ENCODE measurements at places on chromosomes 5 and 9. TPM values are rescaled to one million over a fixed set of nuclear protein-coding genes. Genes with fewer than 3 reads are reported as not detected.
A peak's percentile ranks its signal among the peaks of the same experiment; 100 is the strongest.

DNA sequence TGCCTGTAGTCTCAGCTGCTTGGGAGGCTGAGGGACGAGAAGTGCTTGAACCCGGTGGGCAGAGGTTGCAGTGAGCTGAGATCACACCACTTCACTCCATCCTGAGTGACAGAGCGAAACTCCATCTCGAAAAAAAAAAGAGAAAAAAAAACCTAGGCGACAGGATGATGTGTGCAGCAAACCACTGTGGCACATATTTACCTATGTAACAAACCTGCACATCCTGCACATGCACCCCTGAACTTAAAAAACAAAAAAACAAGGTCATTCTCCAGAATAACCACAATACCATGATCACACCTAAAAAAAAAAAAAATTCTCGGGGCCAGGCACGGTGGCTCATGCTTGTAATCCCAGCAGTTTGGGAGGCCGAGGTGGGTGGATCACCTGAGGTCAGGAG is 7.5 kb upstream of the DOLPP1 start:
- DNase-seq: no peak

DNA sequence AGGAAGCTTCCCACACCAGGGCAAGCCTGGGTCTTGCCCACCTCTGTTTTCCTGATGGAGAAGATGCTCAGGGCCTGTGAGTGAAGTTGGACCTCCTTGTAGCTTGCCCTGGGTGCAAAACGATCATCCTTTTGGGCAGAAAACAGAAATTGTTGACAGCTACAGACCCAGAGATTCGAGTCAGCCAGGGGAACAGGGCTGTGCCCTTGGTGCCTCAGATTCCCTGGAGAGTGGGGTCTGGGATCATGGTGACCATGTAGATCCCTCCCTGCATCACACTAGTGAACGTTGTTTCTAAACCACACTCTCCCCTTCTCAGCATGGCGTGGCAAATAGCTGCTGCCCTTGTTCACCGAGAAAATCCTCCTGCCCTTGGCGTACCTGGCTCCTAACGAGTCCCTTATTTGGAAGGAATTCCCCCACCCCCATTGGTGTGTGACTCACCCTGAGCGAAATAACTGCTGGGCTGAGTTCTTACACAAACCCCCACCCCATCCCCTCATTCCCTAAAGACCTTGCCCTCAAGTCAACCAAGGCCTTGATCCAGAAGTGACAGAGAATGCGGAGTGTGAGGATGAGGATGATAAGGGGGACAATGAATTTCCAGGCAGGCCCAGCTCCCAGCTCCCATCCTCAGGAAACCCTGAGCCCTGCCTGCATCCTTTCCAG is 1.1 kb upstream of the DCANP1 start:
- peak; percentile 38 for DNase-seq

GRCh38 chr9:2260417-2261306 is 245.5 kb downstream of the SMARCA2 start:
- peak; percentile 61 for DNase-seq

DNA sequence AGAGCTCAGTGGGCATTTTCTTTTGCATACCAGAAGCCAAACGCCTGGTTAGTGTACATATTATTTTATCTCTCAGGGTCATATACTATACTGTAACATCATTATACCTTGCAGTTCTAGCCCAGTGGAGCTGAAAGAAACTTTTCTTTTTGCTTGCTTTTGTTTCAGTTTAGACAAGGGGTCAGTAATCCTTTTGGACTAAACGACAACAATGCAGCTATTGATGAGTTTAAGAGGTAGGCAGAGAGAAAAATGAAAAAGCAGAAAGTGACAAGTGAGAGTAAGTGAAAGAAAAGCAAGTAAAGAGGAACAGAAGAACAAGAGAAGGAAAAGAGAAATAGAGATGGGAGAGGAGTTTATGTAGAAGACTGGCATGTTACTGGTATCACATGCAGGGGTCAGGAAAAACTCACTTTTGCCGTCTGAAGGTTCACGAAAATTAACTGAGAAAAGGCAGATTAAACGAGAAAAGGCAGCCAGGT is 47.4 kb upstream of the TENT2 start:
- no peak for DNase-seq

GRCh38 chr9:126692041-126692758 is 78.5 kb downstream of the LMX1B start:
- peak; percentile 67 for DNase-seq

- no peak for DNase-seq
Observed at GRCh38 chr9:85995599-85995998, 54.7 kb downstream of the NAA35 start.

DNA sequence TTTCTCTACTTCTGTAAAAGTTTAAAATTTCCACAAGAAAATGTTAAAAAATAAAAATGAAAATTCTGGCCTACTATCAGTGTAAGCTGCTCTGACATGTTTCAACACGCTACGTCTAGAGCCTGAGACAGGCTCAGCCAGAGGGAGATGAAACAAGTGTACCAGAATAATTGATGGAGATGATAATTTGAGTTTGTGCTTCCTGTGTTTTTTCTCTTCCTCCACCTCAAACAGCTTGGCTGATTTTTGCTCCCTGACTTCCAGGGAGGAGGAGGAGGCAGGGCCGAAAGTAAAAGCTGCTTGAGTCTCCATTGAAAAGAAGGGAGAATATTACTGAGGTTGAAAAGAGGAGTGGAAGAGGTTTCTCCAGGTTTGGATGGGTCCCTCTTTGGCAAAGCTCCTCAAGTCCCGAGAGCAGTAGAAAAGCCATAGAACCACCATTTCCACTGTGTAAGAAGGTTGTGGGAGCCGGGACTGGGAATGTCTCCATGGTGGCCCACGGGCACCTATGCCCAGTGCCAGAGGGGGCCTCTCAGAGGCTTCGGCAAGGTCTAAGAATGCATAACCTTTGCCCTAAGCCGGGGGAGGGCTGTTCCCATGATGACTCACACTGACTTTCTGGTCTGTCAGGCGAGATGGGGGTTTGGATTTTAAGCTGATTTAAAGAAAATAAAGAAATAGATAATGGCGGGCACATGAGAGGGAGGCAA is 95.1 kb downstream of the HRH2 start:
- DNase-seq: no peak

- peak; percentile 76 for DNase-seq
Observed at GRCh38 chr9:86637515-86637914, 283.3 kb upstream of the TUT7 start.

DNA sequence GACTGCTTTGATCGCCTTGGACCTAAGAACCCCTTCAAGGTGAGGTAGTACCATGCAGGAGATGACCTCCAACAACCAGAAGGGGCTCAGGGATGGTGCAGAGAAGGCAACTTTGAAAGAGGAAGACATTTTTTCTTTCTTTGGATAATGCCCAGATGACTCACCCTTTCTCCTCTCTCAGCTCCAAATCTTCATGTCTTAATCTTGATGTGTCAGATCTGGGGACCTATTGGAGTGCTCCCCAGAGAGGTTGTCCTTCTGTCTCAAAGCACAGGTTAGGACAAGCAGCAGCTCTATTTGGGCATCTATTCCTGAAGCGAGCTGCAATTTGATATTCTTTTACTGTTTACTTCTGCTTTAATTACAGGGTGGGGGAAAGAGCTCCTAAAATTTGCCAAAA is 229.9 kb upstream of the MAP3K1 start:
- DNase-seq: no peak

- no peak for DNase-seq
Observed at GRCh38 chr5:147168578-147169327, 66.1 kb upstream of the STK32A start.

DNA sequence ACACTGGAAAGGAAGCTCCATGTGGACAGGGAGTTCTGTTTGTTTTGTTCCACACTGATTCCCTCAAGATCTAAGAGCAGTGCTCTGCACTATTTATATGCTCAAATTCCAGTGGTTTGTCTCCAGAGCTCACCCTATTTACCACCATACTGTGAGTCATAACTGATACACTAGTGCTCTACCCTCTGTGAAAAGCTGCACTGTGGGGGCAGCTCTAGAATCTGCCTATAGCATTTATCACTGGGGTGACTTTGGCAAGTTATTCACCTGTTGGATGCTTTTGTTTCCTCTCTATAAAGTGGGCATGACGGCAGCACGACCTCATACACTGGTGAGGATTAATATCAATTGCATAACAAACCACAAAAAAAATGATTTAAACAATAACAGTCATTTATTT is 307.8 kb downstream of the NR2F1-AS1 start:
- peak; percentile 71 for DNase-seq

GRCh38 chr5:174718880-174719610 is 5.3 kb upstream of the MSX2 start:
- peak; percentile 71 for DNase-seq

DNA sequence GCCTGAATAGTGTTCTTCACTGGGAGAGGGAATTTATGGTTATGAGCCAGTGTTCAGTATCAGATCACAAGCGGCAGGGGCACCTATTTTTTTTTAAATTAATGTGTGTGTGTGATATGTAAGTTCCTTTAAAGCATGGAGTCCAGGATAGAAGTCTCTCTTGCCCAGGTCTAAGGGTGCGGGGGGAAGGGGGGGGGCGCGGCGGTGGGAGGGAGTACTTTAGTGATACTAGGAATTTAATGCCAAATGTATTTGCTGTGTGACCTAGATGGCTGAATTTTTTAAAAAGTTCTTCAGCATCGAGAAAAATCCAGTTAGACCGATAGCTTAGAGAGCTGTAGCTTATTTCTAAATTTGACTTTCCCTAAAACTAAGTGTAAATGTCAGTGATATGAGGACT is 1.5 kb upstream of the FCHO2 start:
- DNase-seq: no peak

DNA sequence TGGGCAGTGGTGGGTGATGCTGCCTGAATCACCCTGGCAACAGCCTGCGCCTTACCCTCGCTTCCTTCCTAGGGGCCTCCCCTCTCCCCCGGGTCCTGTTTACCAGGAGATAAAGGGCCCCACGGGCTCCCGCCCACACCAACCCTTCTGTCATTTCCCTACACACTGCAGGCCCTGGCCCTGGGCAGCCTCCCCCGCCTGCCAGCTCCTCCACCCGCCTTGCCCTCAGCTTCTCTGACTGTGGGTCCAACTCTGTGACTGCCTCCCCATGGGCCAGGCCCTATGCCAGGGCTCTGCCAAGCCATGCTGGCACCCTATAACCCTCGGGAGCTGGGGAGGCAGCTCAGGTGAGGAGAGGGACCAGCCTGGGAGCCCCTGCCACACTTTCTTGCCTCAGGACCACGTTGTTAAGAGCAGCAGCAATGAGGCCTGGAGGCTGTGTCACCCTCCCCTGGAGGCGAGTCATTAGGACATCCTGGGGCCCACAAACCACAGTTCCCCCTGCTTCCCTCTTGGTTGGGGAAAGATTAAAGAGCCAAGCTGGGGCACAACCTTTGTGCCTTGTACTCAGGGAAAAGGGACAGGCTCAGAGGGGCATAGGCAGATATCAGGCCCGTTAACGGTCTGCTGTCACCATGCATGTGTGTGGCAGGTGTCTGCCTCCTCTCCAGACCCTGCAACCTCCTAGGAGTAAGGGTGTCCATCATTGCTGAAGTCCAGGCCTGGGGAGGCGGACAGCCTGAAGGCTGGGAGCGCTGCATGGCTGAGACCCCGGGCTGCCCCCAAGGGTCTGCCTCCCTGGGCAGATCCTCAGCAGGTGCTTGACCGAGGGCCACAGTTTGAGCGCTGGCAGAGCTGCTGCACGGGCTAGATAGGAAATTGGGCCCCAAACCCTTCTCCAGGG is 2.8 kb downstream of the MGAT4B start:
- DNase-seq: peak; percentile 95

- DNase-seq: no peak
Observed at GRCh38 chr5:83540105-83540504, 68.6 kb downstream of the VCAN start.

DNA sequence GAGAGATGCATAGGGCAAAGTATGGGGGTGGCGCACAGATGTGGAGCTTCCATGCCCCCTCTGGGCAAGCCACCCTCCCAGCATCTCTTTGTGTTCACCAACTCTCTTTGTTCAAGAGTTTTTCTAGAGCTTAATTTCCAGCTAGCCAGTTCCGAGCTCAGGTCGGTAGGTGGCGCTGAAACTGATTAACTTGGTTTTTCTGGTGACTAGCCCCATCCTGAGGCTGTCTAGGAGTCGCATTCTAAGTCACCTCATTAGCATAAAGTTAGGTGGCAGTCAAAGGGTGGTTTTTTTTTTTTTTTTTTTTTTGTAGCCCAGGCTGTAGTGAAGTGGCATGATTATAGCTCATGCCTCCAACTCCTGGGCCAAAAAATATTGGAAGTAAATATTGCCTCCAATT is 476.4 kb downstream of the KDM4C start:
- no peak for DNase-seq

- peak; percentile 68 for DNase-seq
Observed at GRCh38 chr9:79286992-79287707, 284.6 kb upstream of the TLE4 start.

DNA sequence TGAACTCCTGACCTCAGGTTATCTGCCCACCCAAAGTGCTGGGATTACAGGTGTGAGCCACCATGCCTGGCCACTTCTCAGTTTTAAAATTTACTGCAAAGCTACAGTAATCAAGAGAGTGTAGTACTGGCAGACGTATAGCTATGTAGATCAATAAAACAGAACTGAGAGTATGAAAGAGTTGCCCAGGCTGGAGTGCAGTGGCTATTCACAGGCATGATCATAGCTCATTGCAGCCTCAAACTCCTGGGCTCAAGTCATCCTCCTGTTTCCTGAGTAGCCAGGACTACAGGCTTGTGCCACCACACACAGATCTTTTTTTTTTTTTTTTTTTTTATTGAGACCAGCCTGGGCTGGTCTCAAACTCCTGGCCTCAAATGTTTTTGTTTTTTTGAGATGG is 26.5 kb upstream of the NCS1 start:
- no peak for DNase-seq

- no peak for DNase-seq
Observed at GRCh38 chr9:94906181-94906580, 179.7 kb downstream of the AOPEP start.

DNA sequence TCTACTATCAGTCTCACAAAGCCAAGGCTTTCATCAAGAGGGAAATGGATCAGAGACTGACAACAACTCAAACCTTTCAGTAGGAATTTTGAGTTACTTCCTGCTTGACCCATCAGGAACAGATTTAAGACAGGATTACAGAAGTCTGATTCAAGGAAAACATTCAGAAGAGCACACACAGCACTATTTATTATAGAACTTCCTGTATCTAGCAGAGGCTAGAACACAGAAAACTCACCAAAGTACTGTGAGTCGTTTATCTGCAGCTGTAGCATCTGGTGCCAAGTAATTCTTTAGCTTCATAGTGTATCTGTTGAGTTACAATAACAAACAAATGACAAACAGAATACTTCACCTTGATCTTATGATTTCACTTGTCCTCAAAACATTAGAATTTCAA is 13.8 kb downstream of the LEAP2 start:
- DNase-seq: no peak

MTRR gene
- total RNA-seq: 36.2 TPM

PJA2 gene
- 101 TPM for total RNA-seq

SHC3 gene
- 0.36 TPM for total RNA-seq

HTR1A gene
- total RNA-seq: not detected

RIMOC1 gene
- total RNA-seq: 31.1 TPM

PCDHAC2 gene
- total RNA-seq: 0.36 TPM

TGFBI gene
- total RNA-seq: 2,120 TPM

EPB41L4B gene
- total RNA-seq: 2.1 TPM

ST8SIA4 gene
- total RNA-seq: 1.4 TPM

TOR1A gene
- total RNA-seq: 52.1 TPM

SLC25A25 gene
- total RNA-seq: 13.4 TPM

INSL6 gene
- not detected for total RNA-seq
